Fibroblast of skin of left quadriceps (primary cell): ENCODE measurements at places on chromosomes 2 and 18.

DNA sequence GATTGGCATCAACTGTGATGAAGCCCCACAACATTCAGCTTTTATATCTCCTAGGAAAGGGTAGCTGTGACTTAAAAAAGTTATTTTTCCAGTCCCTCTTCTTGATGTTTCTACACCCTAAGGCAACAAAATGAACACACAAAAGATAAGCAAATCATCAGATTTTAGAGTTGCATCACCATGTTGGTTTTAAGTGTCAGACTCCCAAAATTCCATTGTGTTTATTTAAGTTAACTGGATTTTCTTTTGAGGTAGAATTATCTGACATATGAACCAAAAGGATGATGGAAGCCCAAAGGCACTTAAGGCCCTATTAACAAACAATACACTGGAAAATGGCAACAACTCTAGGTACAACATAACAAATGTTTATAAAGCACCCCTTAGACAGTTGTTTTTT, 261.7 kb upstream of the SLC39A10 start:
- DNase-seq = no peak

DNA sequence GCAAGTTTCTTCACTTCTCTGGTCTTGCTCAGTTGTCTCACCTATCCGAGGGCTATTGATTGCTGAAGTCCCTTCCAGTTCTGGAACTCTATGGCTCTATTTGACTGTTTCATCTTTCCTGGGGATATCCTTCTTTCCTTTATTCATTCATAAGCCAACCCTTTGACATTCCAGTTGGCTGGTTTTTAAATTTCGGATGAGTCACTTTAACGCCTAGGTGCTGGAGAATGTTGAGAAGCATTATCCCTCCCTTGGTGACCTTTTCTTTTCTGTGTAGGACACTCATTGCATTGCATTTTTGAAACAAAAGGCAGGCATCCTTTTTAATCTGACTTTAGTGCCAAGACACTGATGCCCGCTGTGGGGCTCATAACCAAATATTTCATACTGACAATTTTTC, 307.1 kb downstream of the TSN start:
- DNase-seq = no peak

- no peak for DNase-seq
Measured at GRCh38 chr2:134550566-134551164, 168.1 kb downstream of the TMEM163 start.

GRCh38 chr2:207438414-207439126, 91.2 kb upstream of the CREB1 start:
- no peak for DNase-seq
